Transverse colon (tissue), 4 donors: ENCODE measurements at places on chromosomes 3 and 15. TPM values are rescaled to one million over a fixed set of nuclear protein-coding genes. Genes with fewer than 3 reads are reported as not detected.

GRCh38 chr15:26372706-26373105 is 400.2 kb downstream of the GABRB3 start:
- DNase-seq = no peak

DNA sequence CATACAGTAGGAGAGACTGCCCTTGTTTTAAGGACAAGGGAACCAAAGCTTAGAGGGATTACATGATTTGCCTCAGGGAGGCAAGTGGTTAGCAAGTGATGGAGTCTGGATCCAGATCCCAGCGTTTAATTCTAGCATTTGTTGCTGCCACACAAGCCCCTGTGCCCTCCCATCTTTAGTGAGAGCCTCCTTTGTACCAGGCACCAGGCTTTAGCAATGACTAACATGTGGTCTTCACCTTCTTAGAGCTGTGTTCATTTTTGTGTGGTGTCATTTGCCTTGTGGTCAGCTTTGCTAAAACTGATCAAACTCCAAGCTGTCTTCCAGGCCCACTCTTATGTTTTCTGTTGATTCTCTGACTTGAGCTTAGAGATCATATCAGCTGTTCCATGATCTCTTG is 290.5 kb downstream of the RPLP1 start:
- no peak for DNase-seq

Gene GNAT1
- not detected for total RNA-seq

GRCh38 chr15:100341239-100341749 is 481 bp downstream of the ADAMTS17 start:
- DNase-seq = no peak

Gene ATP6V1A
- 47.2 TPM for total RNA-seq

GRCh38 chr3:27590437-27591298 is 106.5 kb upstream of the SLC4A7 start:
- no peak for DNase-seq

Gene VIPR1
- 259 TPM for total RNA-seq

GRCh38 chr3:30743641-30744317 is 137.4 kb downstream of the TGFBR2 start:
- DNase-seq = no peak

- DNase-seq = no peak
Observed at GRCh38 chr3:149555927-149556326, 81.4 kb downstream of the TM4SF4 start.

DNA sequence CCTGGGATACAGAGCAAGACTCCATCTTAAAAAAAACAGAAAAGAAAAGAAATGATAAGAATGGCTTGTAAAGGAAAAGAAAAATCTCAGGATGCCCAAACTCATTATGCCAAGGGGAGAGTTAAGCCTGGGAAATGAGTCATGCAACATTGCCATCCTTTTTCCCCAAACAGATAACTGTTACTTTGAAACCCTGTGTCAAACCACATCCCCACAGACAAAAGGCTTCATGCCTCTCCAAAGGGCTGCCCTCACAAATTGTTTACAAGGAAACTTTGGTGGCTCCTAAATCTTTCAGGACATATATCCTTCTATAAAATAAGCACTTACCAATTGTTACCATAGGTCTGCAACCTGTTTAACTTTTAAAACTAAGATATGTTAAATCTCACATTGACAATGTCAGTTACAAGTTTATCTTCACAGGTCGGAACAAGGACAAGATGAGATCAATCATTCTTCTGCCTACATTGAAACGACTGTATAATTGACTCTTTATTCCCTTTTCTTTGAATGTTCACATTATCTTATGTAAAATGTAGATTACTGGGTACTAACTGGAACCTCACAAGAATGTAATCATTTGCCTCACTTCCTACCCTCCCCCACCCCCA is 18.6 kb upstream of the SENP7 start:
- DNase-seq = no peak

DNA sequence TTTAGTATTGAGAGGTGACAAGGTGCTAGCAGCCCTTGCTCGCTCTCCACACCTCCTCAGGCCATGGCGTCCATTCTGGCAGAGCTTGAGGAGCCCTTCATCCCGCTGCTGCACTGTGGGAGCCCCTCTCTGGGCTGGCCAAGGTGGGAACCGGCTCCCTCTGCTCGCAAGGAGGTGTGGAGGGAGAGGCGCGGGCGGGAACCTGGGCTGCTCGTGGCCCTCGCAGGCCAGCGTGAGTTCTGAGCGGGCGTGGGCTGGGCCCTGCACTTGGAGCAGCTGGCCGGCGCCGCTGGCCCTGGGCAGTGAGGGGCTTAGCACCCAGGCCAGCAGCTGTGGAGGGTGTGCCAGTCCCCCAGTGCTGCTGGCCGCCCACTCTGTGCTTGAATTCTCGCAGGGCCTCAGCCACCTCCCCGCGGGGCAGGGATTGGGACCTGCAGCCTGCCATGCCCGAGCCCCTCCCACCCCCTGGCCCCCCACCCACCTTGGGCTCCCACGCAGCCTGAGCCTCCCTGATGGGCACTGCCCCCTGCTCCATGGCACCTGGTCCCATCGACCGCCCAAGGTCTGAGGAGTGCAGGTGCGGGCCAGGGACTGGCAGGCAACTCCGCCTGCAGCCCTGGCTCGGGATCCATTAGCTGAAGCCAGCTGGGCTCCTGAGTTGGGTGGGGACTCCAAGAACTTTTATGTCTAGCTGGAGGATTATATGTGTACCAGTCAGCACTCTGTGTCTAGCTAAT is 785.2 kb downstream of the DIPK2A start:
- no peak for DNase-seq

DNA sequence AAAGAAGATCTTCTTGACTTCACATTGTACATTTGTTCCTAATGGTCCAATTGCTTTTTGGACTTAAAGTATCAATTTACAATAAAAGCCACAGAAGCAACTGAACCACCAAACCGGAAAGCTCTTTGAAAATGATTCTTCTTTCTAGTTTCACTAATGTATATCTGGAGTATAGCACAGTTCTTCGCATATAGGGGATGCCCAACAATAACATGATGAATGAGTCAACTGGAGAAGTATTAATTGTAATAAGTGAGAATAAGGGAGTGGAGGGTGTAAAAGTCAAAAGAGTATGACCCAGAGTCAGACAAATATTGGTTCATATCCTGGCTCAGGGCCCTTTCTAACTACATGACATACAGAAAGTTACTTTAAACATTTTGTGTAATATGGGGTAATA is 425.2 kb downstream of the ZBTB20 start:
- DNase-seq = no peak

DNA sequence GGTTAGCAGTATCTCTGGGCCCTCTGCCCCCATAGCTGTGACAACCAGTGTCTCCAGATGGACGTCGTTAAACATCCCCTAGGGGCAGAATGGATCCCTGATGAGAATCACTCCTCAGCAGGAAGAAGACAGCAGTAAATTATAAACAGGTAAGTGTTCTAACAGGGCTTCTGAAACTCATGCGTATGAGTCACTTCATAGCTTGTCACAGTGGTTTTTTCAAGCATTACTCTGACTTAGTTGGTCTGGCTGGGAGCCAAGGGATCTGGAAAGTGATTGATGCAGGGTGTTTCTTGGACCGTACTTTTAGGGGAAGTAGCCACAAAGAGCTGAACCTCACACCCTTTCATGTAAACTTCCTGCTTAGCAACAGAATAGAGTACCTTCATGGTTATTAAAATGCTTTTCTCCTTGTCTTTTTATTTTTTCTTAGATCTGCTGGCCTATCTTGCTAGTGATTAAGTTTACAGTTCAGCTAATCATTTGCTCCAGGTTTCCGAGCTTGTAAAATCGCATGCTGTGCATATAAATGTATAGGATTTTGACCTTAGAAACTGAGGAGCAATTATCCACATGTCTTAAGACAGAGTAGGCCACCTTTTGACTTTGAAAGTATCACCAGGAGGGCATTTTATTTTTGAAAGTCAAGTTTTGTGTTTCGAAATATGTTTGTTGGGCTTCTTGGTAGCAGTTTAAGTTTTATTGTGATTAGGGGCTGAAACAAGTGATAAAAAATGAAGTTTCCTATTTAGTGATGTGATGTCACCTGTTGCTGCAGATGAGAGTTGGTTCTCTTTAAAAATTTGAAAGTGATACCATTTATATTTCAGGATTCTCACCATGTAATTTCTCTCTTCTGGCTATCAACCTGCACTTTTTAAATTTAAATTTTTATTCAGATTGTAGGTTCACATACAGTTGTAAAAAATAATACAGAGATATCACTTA is 333.9 kb downstream of the PTPRG start:
- peak; percentile 87 for DNase-seq

Gene CHRD
- total RNA-seq = 7.0 TPM

Gene ZCWPW2
- 0.41 TPM for total RNA-seq

DNA sequence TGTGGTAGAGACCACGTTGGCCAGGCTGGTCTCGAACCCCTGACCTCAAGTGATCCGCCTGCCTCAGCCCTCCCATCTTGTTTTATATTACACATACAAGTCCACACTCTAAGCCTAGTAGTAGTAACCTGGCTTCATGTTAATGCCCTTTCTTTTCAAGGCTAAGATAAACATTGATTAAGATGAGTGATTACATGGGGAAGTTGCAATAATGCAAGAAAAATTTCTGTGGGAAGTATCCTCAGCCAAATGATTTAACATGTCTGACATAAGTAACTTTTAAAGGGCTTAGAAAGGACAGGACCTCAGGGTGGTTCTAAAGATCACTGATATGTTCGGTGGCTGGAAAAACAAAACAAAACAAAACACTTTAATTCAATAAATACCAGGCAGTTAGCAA is 72.1 kb downstream of the SFMBT1 start:
- no peak for DNase-seq

DNA sequence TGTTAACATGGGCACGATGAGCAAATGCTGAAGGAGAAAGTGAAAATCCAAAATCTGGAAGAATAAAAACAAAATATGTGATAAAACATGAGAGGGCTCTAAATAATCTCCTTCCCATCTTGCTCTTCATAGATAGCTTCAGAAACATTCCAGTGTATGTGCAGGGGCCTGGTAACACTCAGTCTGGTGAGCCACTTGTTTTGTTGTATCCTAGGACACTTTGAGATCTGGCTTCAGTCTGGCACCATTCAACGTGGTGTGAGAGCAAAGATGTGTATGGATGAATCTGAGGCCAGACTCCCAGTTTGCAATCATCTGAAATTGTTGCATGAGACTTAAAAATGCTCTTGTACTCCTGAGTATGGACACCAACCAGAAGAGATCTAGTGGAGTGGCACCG is 337.2 kb upstream of the ZNF385D start:
- DNase-seq = no peak

DNA sequence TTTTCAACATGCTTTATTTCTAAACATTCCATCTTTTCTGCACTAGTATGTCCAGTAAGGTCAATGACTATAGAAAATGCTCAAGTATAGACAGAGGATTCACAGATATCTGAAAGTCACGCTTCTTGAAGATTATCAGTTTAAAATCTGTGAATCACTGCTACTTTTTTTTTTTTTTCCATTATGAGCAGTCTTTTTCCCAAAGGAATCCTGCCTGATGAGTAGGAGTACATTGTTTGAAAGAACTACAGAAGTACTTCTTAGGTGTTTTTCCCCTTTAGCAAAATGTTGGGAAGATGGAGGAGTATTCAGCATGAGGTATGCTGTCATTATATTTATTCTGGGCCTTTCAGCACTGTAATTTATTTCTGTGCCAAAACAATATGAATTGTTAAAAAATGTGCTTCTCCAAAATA is 266.2 kb downstream of the NLGN1 start:
- no peak for DNase-seq

DNA sequence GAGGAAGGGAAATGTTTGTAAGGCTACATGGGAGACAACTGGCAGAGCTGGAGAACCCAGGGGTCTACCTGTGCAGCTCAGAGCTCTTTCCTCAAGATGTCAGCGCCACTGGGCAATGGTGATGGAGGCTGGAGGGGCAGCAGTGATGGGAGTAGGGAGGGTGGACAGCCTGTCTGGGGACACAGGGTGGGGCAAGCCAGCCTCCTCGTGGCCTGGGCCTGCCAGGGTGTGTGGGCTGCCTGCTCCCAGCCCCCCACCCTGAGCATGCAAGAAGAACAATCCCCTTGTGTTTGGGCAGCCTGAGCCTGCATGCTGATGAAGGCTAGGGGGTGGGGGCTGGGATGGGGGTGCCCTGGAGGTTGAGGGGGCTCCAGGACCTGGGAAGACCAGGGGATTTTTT is 1.2 kb downstream of the PCBP4 start:
- no peak for DNase-seq

Gene VGLL3
- total RNA-seq = 138 TPM

DNA sequence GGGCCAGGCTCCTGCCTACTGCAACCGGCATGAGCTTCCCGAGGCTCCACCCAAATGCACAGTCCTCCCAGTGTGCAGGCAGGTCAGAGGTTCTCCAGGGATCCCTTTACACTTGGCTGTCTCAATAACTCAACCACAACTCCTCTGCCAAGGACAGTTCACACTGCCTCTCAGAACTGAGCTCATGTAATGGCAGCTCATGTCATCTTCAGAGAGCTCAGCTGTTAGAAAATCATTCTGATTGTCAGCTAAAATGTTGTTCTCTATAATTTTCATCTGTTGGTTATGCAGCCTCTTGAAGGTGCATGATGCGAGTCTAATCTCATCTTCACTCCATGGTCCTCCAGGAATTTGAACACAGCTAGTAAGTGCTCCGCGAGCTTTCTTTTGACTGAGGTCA is 76.7 kb downstream of the SST start:
- no peak for DNase-seq

Gene ASB14
- not detected for total RNA-seq

Gene IL17RD
- total RNA-seq = 40.4 TPM

Gene NOX5
- not detected for total RNA-seq

Gene CYP1A1
- total RNA-seq = not detected

Gene HRG
- total RNA-seq = not detected

DNA sequence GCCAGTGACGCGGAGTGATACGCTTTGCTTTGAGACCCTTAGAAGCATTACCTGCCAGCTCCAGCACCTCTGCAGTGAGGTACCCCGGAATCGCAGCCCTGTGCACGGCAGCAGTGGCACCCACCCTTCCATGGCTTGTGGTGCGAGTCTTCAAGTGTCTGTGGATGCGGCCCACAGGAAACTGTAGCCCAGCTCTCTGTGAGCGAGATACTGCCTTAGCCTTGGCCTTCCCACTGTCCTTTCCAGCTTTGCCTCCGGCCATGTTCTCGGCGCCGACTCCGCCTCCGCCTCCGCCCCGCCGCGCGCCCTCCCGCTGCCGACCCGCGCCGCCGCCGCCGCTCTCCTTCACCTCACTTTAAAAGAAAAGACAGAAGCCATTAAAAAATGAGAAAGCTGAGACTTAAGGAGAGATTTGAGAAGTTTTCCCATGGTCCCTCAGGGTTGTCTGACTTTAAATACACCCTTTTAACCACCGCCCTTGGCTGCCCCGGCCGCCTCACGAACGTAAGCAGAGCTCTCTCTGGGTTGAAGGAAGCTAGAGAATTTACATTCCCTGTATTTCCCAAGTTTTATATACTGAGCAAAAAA is 78.5 kb upstream of the FAM174B start:
- no peak for DNase-seq

GRCh38 chr3:155102329-155102728 is 22.2 kb downstream of the MME start:
- no peak for DNase-seq

Gene MESP2
- total RNA-seq = 0.96 TPM

- no peak for DNase-seq
Observed at GRCh38 chr3:142768338-142768737, 44.5 kb downstream of the TRPC1 start.

Gene SERINC4
- not detected for total RNA-seq

- no peak for DNase-seq
Observed at GRCh38 chr15:92614791-92615785, 40.5 kb downstream of the FAM174B start.

Gene DNAH12
- not detected for total RNA-seq

Gene CTXND1
- 0.14 TPM for total RNA-seq

Gene MDFIC2
- total RNA-seq = not detected
